ENCODE measurements at places on chromosomes 2 and 18.

GRCh38 chr2:191202209-191202721 lies 42.9 kb upstream of the MYO1B start:
- no peak overlapping the region for H3K4me3 ChIP-seq
- H3K36me3 ChIP-seq: no peaks in the 10 kb centered on the region
- H3K27me3 ChIP-seq: no peaks in the 10 kb centered on the region
- H3K4me1 ChIP-seq: peaks cover 1% of the 10 kb centered on the region

DNA sequence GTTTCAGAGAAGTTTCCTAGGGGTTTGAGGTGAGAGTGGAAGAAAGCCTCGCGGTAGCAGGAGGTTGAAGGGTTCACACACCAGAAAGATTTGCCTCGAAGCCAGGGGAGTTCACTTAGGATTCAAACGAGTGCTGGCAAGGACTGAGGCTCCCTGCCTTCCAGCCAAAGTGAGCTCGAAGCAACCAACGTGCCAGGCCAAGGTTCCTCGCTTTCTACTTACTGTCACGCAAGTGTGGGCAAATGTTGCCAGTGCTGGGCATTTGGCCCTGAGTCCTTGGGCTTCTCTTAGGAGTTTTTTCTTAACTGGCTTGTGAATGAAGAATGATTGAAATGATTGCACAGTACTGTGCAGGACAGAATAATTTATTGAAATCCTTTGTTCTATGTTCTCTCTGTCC lies 53.6 kb downstream of the TMEM178A start:
- no peak overlapping the region for H3K27ac ChIP-seq
- no peaks in the 10 kb centered on the region for H3K27me3 ChIP-seq

GRCh38 chr2:165079432-165079831 lies 124.1 kb upstream of the SLC38A11 start:
- no peaks in the 10 kb centered on the region for H3K36me3 ChIP-seq
- no peaks in the 10 kb centered on the region for H3K27me3 ChIP-seq
- H3K4me1 ChIP-seq: no peaks in the 10 kb centered on the region
- DNase-seq: no peak
- no peak overlapping the region for H3K4me3 ChIP-seq

DNA sequence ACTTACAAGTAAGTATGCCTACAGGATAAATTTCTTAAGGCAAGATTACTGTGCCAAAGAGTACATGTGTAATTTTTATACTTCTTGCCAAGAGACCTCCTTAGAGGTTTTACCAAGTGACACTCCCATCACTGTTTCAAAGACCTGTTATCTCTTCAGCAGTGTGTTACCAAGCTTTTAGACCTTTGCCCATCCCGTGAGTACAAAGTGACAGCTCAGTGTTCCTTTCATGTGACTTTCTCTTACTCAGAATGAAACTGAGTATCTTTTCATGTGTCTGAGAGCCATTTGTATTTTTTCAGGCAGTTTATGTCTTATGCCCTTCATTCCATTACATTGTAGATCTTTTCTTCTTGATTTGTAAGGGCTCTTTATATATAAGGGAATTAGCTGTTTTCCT lies 287.5 kb upstream of the SALL3 start:
- no peak for DNase-seq
- H3K36me3 ChIP-seq: no peaks in the 10 kb centered on the region
- no peaks in the 10 kb centered on the region for H3K4me1 ChIP-seq
- no peaks in the 10 kb centered on the region for H3K27me3 ChIP-seq

DNA sequence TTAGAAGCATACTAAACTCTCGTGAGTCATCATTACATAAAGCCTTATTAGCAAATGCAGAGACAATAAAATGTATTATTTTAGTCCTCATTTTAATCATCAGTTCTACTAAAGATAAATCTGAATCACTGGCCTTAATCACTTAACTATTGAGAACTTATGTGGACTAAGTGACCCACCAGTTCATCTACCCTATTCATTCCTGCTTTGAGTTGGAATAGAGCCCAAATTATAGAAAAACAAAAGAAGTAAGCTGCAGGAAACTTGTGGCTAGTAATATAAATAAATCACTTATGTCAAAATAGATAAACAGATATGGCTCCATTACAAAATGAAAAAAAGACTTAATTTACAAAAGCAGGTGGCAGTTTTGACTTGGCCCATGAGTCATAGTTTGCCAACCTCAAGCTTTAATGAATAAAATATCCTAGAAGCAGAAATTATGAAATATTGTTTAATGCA lies 851.8 kb upstream of the CRIM1 start:
- no peak for DNase-seq
- no peaks in the 10 kb centered on the region for H3K36me3 ChIP-seq
- no peaks in the 10 kb centered on the region for H3K4me1 ChIP-seq
- no peak overlapping the region for H3K27ac ChIP-seq

DNA sequence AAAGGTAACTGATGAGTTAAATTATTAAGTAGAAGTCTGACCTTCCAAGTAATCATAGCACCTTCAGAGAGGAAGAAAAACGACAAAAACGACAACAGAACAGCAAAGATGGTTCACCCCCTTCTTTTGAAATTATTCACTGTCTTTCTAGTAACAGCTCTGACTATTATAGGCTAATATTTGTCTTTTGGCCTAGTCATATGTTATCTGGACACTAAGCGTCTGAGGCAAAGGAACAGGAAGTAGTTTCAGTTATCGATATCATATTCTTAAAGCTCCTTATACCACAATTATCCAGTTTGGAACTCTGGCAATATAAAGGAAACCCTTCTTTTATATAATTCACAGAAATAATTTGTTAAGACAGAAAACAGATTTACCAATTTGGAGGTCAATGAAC lies 27.6 kb upstream of the SLC40A1 start:
- no peaks in the 10 kb centered on the region for H3K36me3 ChIP-seq
- no peak overlapping the region for H3K27ac ChIP-seq
- no peak overlapping the region for H3K4me3 ChIP-seq
- no peaks in the 10 kb centered on the region for H3K4me1 ChIP-seq
- no peaks in the 10 kb centered on the region for H3K27me3 ChIP-seq
- DNase-seq: no peak

GRCh38 chr18:50473881-50474280 lies 86.0 kb upstream of the MAPK4 start:
- H3K4me1 ChIP-seq: no peaks in the 10 kb centered on the region
- no peaks in the 10 kb centered on the region for H3K36me3 ChIP-seq
- H3K27ac ChIP-seq: no peak overlapping the region
- DNase-seq: no peak
- no peaks in the 10 kb centered on the region for H3K27me3 ChIP-seq

- no peak overlapping the region for H3K27ac ChIP-seq
- DNase-seq: no peak
- H3K4me1 ChIP-seq: no peaks in the 10 kb centered on the region
- H3K27me3 ChIP-seq: peaks cover 5% of the 10 kb centered on the region
These were observed 3.8 kb downstream of the PROC start for GRCh38 chr2:127421871-127422558.

- no peaks in the 10 kb centered on the region for H3K36me3 ChIP-seq
- no peaks in the 10 kb centered on the region for H3K27me3 ChIP-seq
- peaks cover 7% of the 10 kb centered on the region for H3K4me1 ChIP-seq
- H3K4me3 ChIP-seq: no peak overlapping the region
- no peak for DNase-seq
These were observed 4.0 kb downstream of the PTPN2 start for GRCh38 chr18:12879840-12880540.

DNA sequence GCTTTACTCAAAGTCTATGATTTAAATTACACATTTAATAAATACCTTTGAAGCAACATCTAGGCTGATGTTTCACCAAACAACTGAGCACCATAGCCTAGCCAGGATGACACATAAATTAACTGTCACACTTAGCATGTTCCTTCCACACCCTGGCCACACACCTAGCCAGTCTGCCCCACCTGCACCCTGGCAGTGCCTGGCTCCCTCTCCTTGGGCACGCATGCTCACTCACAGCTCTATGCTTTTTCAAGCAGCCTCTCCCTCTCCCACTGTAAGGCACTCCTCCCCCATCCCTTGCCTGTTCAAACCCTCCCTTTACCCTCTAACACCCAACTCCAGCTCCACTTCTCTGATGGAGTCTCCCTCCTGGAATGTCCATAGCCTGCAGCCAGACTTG lies 357.6 kb upstream of the KLHL29 start:
- no peaks in the 10 kb centered on the region for H3K4me1 ChIP-seq
- H3K27ac ChIP-seq: no peak overlapping the region
- no peak overlapping the region for H3K4me3 ChIP-seq

DNA sequence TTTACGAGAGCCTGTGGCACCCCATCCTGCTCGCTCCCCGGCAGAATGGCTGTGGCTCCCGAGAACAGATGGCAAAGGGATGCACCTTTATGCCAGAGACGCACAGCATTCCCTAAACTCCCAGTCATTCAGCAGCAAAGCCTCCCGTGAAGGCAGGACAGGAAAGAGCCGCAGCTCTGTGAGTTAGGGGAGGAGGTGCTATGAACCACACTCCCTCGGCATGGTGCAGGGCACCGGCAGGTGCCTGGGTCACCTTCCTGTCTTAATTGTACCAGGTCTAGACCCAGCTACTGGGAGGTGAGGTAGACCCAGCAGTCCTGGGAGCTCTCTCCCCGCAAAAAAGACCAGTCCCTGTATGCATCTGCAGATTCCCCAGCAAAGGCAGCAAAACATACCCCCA lies 149.8 kb downstream of the TWIST2 start:
- no peaks in the 10 kb centered on the region for H3K27me3 ChIP-seq
- H3K27ac ChIP-seq: no peak overlapping the region

- DNase-seq: no peak
- H3K4me3 ChIP-seq: no peak overlapping the region
- H3K4me1 ChIP-seq: no peaks in the 10 kb centered on the region
These were observed 159.6 kb downstream of the MGAT5 start for GRCh38 chr2:134413430-134413829.

- no peak overlapping the region for H3K27ac ChIP-seq
- no peak overlapping the region for H3K4me3 ChIP-seq
- no peaks in the 10 kb centered on the region for H3K27me3 ChIP-seq
- H3K36me3 ChIP-seq: no peaks in the 10 kb centered on the region
- no peaks in the 10 kb centered on the region for H3K4me1 ChIP-seq
These were observed 309.3 kb upstream of the MEX3C start for GRCh38 chr18:51506811-51507210.

DNA sequence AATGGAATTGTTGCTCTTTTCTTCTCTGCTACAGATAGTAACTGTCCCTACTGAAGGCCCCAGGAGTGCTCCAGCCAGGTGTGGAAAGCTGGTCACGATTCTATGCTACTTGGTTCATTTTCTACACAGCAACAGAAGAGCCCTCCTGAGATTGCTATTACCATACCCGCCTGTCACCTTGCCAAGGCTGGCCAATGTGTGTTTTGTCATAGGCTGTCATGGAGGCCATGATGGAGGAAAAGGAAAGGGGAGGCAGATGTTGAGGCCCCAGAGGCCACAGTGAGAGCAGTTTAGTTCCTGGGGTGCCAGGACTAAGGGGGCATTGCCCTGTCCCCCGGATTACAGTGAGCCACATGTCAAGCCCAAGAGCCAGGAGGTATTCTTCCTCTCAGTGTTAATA lies 952 bp downstream of the ELMOD3 start:
- no peak overlapping the region for H3K4me3 ChIP-seq
- no peaks in the 10 kb centered on the region for H3K27me3 ChIP-seq
- H3K27ac ChIP-seq: no peak overlapping the region
- no peaks in the 10 kb centered on the region for H3K36me3 ChIP-seq

DNA sequence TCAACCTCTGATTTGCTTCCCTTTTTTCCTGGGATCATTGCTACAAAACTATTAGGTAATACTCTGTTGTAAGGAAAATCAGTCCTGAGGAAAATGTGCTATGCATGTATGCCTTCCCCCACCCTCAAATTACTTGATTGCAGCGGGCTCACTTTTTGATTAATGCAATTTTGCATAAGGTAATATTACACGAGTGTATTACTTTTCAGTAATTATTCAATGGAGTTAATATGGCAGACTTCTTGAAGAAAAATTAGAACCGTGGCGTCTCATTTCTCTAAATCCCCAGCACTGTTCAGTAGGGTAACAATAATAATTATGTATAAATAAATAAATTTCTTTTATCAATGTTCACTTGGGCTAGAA lies 527.6 kb upstream of the FANCL start:
- no peaks in the 10 kb centered on the region for H3K27me3 ChIP-seq
- H3K4me1 ChIP-seq: peaks cover 2% of the 10 kb centered on the region
- no peaks in the 10 kb centered on the region for H3K36me3 ChIP-seq
- no peak overlapping the region for H3K27ac ChIP-seq
- DNase-seq: no peak

DNA sequence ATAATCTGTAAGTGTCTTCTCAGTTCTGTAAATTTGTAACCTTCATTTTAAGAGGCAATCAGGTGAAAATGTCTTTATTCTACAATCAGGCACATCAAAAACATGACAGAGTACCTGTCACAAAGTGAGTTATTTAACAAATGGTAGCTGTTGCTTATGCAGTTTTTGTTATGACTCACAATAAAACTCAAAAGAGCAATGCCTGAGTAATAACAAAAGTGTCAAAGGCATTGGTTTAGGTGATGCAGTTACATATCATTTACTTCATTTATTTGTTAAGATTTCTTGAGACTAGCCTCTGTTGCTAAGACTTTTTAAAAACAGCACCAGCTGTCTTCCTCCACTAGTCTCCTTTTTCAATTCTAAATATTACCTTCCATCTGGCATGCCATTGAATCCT lies 177.8 kb downstream of the KIAA1328 start:
- no peaks in the 10 kb centered on the region for H3K27me3 ChIP-seq
- H3K4me1 ChIP-seq: no peaks in the 10 kb centered on the region
- no peak overlapping the region for H3K27ac ChIP-seq
- DNase-seq: no peak
- H3K36me3 ChIP-seq: no peaks in the 10 kb centered on the region

GRCh38 chr2:27154488-27154887 lies 5.7 kb downstream of the TCF23 start:
- 0 out of 2 replicates have a peak, but pooled peaks cover 2% of the 10 kb centered on the region for H3K4me1 ChIP-seq
- DNase-seq: no peak
- no peak overlapping the region for H3K27ac ChIP-seq
- no peaks in the 10 kb centered on the region for H3K36me3 ChIP-seq
- no peaks in the 10 kb centered on the region for H3K27me3 ChIP-seq

- H3K27me3 ChIP-seq: no peaks in the 10 kb centered on the region
- no peaks in the 10 kb centered on the region for H3K4me1 ChIP-seq
- H3K27ac ChIP-seq: no peak overlapping the region
These were observed 18.4 kb upstream of the CTAGE1 start for GRCh38 chr18:22436136-22436535.

DNA sequence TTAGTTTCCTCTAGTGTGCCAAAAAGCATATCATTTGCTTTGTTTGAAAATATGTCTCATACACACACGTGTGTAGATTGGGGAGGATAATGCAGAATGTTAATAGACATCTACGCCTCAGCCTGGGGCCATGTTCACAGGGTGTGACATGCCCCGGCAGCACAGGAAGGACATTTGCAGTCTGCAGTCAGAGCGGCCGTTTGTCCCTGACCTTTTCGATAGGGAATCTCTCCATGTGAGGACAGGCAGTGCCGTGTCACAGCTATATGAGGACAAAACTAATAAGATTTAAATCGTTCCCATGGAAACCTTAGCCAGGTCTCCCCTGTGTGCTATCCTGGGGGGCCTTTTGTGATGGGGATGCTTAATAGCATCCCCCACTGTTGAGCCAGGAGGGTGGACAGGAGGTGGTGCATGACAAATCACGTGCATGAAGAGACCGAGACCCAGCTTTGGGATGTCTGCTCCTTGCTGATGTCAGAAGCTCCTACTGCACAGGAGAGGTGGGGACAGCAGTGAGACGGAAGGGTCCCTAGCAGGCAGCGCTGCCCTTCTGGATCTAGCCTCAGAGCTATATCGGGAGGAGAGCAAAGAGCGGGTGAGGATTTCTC lies 100.6 kb downstream of the RNF144A start:
- peaks cover 2% of the 10 kb centered on the region for H3K4me1 ChIP-seq
- no peak overlapping the region for H3K4me3 ChIP-seq
- H3K36me3 ChIP-seq: no peaks in the 10 kb centered on the region
- no peak for DNase-seq
- H3K27ac ChIP-seq: no peak overlapping the region

GRCh38 chr2:28958689-28959088 lies 22.4 kb upstream of the TOGARAM2 start:
- DNase-seq: peak; percentile 61
- no peaks in the 10 kb centered on the region for H3K27me3 ChIP-seq
- no peak overlapping the region for H3K27ac ChIP-seq
- no peaks in the 10 kb centered on the region for H3K36me3 ChIP-seq
- no peak overlapping the region for H3K4me3 ChIP-seq

Measured in iPS DF 6.9 (cell line).